Neural progenitor cell (in vitro differentiated cells): ENCODE measurements at places on chromosomes 1 and 21.
A peak's percentile ranks its signal among the peaks of the same experiment; 100 is the strongest.

GRCh38 chr1:106548726-106549125, 507.7 kb upstream of the PRMT6 start:
- no peaks in the 10 kb centered on the region for H3K36me3 ChIP-seq
- no peaks in the 10 kb centered on the region for H3K4me1 ChIP-seq
- H3K27me3 ChIP-seq: no peaks in the 10 kb centered on the region
- H3K4me3 ChIP-seq: no peak overlapping the region
- no peak for DNase-seq

GRCh38 chr1:202625416-202626360, 84.6 kb downstream of the SYT2 start:
- H3K4me1 ChIP-seq: peaks cover 12% of the 10 kb centered on the region
- H3K4me3 ChIP-seq: no peak overlapping the region
- H3K36me3 ChIP-seq: no peaks in the 10 kb centered on the region
- no peaks in the 10 kb centered on the region for H3K27me3 ChIP-seq
- DNase-seq: peak; percentile 85

GRCh38 chr21:45865106-45865835, 116.3 kb upstream of the COL6A1 start:
- H3K4me1 ChIP-seq: no peaks in the 10 kb centered on the region
- H3K27me3 ChIP-seq: no peaks in the 10 kb centered on the region
- DNase-seq: no peak
- H3K27ac ChIP-seq: no peak overlapping the region
- H3K36me3 ChIP-seq: no peaks in the 10 kb centered on the region

- H3K36me3 ChIP-seq: no peaks in the 10 kb centered on the region
- DNase-seq: no peak
- H3K4me1 ChIP-seq: peaks cover 10% of the 10 kb centered on the region
- no peaks in the 10 kb centered on the region for H3K27me3 ChIP-seq
- no peak overlapping the region for H3K4me3 ChIP-seq
- no peak overlapping the region for H3K27ac ChIP-seq
These were observed 53.4 kb upstream of the ATP5PO start for GRCh38 chr21:33968995-33969348.

- DNase-seq: no peak
- no peak overlapping the region for H3K4me3 ChIP-seq
- no peak overlapping the region for H3K27ac ChIP-seq
- H3K36me3 ChIP-seq: peaks cover 2% of the 10 kb centered on the region
- no peaks in the 10 kb centered on the region for H3K27me3 ChIP-seq
These were observed 29.0 kb downstream of the DHCR24 start for GRCh38 chr1:54857746-54858561.

DNA sequence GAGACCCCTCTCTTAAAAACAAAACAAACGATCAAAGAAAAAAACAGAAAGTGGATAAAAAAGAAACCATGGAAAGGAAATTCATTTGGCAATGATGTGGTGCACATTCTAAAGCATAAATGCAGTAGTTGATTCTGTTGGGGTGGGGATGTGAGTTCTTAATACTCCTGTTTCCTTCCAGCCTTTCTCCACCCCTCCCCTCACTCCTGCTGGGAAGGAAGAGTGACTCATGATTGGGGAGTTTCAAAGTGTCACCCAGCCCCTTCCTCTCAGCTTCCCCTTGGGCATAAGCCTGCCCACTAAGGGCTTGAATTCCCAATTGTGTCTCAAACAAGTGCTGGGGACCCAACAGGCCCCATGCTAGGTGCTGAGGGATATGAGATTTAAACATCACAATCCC, 6.7 kb upstream of the PINK1 start:
- H3K27me3 ChIP-seq: no peaks in the 10 kb centered on the region
- no peak overlapping the region for H3K4me3 ChIP-seq
- H3K27ac ChIP-seq: no peak overlapping the region
- no peaks in the 10 kb centered on the region for H3K4me1 ChIP-seq
- DNase-seq: no peak
- no peaks in the 10 kb centered on the region for H3K36me3 ChIP-seq

DNA sequence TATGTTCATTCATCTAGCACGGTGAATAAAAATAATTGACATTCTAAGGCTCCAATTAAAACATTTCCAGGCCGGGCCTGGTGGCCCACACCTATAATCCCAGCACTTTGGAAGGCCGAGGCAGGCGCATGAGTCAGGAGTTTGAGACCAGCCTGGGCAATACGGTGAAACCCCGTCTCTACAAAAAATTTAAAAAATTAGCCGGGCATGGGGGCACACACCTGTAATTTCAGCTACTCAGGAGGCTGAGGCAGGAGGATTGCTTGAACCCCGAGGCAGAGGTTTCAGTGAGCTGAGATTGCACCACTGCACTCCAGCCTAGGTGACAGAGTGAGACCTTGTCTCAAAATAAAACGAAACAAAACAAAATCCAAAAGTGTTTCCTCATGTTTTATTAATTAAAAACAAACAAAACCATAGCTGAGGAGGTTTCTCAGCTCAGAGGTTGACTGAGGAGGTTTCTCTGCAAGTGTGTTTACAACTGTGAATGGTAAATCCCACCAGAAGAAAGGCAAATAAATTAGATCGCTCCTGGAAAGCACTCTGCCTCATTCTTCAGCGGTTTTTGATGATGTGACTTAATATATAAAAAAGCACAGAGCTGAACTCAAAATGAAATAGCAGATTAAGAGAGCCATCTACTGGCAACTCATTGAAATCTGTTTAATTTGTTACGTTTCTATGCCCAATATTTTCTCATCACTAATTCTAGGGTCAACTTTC, 37.7 kb upstream of the ATG4C start:
- no peaks in the 10 kb centered on the region for H3K27me3 ChIP-seq
- H3K36me3 ChIP-seq: no peaks in the 10 kb centered on the region
- H3K4me1 ChIP-seq: no peaks in the 10 kb centered on the region
- H3K27ac ChIP-seq: no peak overlapping the region

GRCh38 chr1:108843390-108844137, 13.3 kb downstream of the AKNAD1 start:
- no peaks in the 10 kb centered on the region for H3K36me3 ChIP-seq
- no peaks in the 10 kb centered on the region for H3K27me3 ChIP-seq
- no peak overlapping the region for H3K4me3 ChIP-seq
- H3K4me1 ChIP-seq: peaks cover 28% of the 10 kb centered on the region

GRCh38 chr21:26406526-26406925, 166.6 kb downstream of the CYYR1 start:
- H3K27ac ChIP-seq: no peak overlapping the region
- DNase-seq: no peak
- no peaks in the 10 kb centered on the region for H3K27me3 ChIP-seq
- H3K4me1 ChIP-seq: peaks cover 22% of the 10 kb centered on the region
- no peak overlapping the region for H3K4me3 ChIP-seq

DNA sequence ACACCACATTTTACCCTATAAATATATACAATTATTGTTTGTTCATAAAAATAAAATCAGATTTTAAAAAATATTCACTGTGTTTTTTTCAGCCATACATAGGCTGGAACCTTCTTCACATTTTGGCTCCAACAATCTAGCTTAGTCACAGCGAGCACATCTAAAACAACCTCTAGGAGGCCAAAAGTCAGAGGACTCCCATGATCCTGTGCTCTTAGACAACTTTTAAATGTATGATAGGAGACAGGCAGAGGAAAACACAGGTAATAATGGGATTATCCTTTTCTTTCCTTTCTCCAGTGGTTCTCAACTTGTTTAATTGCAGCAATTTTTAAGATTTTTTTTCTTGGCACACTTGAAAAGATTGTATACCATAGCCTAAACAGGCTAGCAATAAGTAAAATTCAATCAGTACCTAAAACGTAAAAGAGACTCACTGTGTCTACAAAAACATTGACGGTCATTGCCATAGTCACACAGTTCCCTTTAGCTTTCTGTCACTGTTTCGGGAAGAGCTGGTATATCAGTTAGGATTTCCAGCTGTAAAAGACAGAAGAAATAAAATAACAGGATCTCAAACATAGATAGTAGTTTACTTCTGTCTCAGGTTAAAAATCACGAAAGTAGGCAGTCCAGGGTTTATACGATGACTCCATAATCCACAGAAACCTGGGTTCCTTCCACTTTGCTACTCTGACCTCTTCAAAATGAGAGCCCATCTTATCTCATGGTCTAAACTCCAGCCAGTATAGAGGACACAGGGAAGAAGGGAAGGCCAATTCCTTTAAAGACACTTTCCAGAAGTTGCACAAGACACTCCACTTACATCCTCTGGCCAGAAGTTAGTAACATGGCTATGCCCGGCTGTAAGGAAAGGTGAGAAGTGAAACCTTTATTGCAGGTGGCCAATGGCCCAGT, 39.2 kb upstream of the CR1L start:
- H3K4me1 ChIP-seq: no peaks in the 10 kb centered on the region
- no peak overlapping the region for H3K4me3 ChIP-seq
- no peaks in the 10 kb centered on the region for H3K27me3 ChIP-seq
- no peak overlapping the region for H3K27ac ChIP-seq

GRCh38 chr1:229122606-229123005, 148.3 kb upstream of the RAB4A start:
- no peak for DNase-seq
- no peak overlapping the region for H3K4me3 ChIP-seq

- no peaks in the 10 kb centered on the region for H3K36me3 ChIP-seq
- no peak overlapping the region for H3K27ac ChIP-seq
- no peak for DNase-seq
These were observed 26.8 kb downstream of the IFFO2 start for GRCh38 chr1:18929686-18930085.
